CD4-positive, alpha-beta T cell (primary cell): ENCODE measurements at places on chromosomes 16 and 17.

DNA sequence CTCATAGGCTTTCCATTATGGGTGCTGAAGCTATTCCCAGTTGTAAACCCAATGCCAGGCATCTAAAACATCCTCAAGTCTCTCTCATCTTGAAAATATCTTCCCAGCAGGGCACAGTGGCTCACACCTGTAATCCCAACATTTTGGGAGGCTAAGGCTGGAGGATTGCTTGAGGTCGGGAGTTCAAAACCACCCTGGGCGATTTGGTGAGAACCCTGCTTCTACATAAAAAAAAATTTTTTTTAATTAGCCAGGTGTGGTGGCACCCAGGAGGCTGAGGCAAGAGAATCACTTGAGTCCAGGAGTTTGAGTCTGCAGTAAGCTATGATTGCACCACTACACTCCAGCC, 13.0 kb upstream of the EEF2K start:
- no peak for DNase-seq

DNA sequence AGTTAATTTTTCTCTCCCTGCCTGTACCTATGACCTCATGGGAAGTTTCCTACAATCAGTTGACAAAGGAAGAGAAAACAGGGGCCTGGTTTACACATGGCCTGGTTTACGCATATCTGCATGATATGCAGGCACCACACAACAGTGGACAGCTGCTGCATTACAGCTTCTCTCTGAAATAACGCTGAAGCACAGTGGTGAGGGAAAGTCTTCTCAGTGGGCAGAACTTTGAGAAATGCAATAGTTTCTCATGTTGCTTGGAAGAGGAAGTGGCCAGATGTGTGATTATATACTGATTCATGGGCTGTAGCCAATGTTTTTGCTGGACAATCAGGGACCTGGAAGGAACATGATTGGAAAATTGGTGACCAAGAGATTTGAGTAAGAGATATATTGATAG, 324.1 kb upstream of the GOT2 start:
- DNase-seq, result no peak

DNA sequence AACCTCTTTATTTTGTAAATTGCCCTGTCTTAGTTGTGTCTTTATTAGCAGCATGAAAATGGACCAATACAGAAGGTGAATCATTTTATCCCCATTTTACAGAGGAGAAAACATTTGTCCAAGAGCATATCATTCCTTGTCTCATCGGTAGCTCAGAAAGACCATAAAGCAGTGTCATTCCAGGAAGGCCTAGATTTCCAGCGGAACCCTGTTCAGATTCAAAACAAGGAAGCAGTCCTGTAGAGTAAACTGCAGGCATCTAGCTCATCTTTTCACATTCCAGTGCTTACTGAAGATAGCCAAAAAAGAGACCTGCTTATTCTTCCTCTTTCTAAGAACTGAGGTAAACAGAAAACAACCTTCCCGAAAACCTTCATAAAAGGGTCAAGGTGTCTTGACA, 54.0 kb downstream of the PARN start:
- DNase-seq, result no peak

DNA sequence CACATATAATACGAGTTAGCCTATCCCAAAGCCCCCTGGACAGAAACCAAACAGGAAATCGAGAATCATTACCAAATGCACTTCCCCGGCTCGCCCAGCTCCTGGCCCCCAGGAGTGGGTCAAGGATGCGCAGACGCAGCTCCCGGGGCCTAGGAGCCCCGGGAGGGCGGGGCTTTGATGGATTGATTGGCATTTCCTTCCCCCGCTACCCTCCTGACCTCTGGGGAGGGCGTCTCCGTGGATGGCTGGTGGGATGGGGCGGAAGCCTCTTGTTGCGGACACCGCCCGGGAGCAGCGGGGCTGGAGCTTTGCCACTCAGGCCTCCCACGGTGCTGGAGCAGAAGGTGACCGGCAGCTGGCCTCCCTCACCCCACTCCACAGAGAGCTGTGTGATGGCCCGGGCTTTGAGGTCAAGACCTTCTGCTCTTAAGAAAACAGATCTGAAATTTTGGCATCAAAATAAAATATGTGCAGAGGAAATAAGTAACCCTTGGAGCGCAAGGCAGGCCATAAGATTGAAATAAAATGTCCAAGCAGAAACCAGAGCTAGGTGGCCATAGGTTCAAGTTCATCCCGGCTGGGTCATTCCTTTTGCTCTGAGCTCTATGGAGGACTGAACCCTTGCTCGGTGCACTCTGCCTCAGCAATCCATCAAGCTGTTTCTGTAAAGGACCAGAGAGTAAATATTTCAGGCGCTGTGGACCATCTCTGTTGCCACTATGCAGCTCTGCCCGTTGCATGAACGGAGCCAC, 262.3 kb downstream of the SOX9 start:
- DNase-seq, result no peak

GRCh38 chr17:38970128-38970527, 2.9 kb upstream of the FBXO47 start:
- DNase-seq, result no peak

- DNase-seq, result no peak
These were observed 10.6 kb downstream of the SLC16A3 start for GRCh38 chr17:82239401-82239925.

- DNase-seq, result peak; percentile 84
These were observed 32.1 kb upstream of the PRKCB start for GRCh38 chr16:23803591-23804123.

DNA sequence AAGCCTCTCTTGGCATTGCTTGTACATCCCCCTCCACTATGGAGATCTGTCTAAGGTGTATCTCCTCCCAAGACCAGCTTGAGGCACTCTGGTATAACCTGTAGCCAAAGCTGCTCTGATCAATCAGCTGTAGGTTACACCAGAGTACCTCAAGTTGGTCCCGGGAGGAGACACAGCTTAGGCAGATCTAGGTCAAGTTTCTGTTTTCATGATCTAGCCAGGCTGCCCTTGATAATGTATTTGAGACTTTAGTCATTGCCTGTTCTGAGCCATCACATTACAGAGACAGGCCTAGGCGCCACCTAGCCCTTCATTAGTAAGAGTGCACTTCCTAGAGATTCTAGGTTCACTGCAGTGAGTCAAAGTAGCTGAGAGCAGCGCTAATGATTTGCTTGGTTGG, 31.4 kb downstream of the ASGR1 start:
- no peak for DNase-seq

DNA sequence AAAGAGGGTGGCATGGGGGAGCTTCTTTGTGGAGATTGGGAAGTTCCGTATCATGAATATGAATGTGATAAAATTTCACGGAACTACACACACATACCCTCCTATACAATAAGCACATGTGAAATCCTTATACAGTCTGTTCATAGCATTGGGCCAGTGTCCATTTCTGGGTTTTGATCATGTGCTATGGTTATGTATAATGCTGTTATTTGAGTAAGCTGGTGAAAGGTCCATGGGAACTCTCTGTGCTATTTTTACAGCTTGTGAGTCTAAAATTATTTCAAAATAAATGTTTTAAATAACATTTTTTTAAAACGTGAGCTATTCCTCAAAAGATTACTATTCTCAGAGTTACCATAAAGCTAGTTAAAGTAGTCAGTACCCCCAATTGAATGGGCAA, 205.2 kb upstream of the CACNG5 start:
- no peak for DNase-seq

DNA sequence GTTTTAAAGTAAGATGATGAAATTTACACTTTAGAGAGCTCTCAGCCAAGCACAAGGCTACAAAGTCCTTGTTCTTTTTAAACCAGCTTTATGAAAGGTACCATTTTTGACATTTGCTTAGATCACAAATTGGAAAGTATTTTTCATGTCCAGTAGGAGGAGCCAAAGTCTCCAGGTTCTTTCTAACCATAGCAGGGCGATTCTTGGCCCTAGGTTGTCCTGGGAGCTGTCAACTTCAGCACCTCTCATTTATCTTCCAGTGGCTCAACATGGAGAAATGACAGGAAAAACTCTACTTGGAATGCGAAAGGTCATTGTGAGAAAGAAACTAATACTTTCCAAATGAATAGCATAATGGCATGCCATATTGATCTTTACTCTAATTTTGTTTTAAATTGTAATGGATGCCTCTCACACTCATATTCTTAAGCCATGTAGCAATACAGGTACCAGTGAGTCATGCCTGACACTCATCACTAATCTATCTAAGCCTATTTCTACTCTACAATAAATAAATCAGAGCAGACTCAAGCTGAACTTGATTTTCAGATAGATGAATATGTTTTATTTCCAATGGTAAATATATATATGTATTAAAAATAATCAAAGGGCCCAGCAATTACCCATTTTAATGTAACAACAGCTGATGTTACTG, 919.1 kb upstream of the EEF2KMT start:
- no peak for DNase-seq

GRCh38 chr16:24580665-24581064, 41.3 kb downstream of the RBBP6 start:
- no peak for DNase-seq

DNA sequence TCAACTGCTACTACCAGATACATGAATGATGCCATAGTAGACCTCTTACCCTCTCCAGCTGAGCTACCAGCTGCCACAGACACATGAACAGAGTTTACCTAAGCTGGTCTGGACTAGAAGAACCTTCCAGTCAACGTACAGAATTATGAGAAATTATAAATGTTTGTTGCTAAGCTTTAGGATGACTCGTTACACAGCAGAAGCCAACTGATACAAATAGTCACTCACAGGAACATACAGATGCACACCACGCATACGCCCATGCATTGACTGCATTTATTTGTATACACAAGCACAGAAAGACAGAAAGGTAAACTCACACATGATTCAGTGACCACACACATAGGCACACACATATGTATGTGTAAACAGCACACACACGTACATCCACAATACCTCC, 164.6 kb downstream of the SALL1 start:
- DNase-seq, result no peak

- no peak for DNase-seq
These were observed at the start of gene MT3 for GRCh38 chr16:56589141-56590039. Gene MT3, plus strand, starts transcription at chr16:56589528. Its CDS starts 63 bp downstream, at chr16:56589591.

DNA sequence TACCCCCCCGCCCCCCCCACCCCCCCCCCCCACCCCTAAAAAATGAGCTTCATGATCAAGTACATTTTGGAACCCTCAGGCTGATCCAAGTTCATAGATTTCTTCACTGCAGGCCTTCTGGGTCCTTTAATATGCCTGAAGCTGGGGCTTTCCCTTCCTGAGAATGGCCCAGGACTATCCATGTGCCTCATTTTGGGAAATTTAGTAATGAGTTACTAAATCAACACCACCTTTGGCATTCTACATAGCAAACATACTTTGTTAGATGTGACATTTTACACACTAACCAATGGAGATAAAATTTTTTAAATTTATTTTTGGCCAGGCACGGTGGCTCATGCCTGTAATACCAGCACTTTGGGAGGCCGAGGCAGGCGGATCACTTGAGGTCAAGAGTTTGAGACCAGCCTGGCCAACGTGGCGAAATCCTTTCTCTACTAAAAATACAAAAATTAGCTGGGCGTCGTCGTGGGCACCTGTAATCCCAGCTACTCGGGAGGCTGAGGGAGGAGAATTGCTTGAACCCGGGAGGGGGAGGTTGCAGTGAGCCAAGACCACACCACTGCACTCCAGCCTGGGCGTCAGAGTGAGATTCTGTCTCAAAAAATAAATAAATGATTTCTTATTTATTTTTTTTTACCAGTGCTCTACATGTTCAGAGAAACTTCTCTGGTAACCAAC, 14.0 kb downstream of the HERPUD1 start:
- DNase-seq, result no peak

DNA sequence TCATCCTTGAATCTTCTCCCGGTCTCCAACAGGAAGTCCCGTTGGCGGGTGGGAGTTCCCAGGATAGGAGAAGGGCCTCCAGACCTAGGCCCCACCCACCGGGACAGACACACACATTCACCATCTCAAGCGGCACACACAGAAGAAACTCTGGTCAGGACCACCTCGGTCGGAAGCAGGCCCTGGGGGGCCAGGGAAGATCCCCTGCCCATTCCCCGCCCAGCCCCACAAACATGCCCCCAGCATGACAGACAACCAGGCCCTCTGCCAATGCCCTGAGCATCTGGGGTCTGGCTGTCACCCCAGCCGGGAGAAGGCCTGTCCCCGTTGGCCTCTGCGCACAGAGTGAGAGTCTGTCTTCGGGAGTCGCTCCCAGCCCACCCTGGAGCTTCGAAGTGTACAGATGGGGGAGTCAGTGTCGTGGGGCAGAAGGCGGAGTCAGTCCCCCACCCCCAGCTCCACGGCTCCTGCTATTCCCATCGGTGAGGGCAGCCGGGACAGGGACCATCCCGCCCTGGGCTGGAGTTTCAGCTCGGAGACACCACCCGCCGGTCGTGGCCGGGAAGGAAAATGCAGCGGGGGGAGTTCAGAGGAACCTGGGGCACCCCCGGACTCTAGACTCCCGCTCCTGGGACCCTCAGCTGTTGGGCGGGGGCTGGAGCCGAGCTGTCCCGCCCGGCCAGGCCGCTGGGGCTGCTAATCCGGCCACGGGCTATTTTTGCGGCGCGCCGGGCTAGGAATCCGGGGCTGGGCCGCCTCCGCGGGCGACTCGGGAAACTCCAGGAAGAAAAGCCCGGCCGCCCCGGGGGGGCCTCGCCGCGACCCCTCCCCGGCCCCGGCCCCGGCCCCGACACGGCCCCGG, 660 bp downstream of the RHBDF1 start:
- DNase-seq, result no peak
